ENCODE measurements at places on chromosomes 12 and 14.

DNA sequence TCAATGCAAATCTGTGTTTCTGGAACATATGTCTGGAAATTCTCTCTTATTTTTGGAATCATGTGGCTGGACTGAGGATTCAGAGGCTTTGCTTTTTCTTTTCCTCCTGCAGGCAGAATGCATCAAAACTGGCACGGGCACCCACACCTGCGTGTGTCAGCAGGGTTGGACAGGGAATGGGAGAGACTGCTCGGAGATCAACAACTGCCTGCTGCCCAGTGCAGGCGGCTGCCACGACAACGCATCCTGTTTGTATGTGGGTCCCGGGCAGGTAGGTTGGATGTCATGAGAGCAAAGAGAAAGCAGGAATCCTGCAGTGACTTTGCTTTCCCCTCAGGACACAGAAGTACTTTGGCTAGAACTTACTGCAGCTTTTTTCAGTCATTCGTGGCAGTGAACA lies 90.3 kb downstream of the STAB2 start:
- no peak for DNase-seq

DNA sequence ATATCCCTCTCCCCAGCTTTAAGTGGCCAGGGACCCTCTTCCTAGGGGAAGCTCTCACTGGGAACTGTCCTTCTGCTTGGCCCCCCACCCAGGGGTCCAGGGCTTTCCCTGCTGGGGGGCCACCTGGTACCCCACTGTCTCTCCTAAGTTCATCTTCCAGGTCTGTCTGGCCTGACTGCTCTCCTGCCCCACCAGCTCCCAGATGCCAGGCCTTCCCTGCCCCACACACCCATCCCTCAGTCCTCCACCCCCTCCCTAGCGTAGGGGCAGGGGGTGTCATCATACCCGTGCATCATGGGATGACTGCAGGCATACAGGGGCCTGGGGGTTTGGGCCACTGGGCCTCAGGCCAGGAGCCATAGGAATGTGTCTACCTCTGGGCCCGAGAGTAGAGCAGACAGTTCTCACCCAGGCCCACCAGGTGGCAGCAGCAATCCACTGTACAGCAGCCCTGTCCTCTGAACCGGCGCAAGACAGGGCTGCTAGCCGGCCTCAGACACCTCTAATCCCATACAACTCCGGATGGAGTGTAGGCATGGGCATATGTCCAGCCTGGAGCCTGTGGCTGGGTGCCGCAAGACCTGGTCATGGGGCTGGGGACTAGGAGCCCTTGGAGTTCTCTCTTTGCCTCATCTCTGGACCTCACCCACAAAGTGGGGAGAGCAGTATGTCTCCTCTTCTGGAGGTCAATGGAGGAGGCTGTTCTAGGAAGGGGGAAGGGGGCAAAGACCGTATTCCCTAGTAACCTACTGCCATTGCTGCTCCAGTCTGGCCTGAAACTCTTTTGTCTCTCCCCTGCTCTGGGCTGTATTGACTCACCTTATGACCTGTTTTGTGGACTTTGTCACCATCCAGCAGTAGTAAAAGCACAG lies 10.0 kb upstream of the SMARCD1 start:
- peak; percentile 88 for DNase-seq

- peak; percentile 88 for DNase-seq
These were observed 50.4 kb downstream of the DYRK2 start for GRCh38 chr12:67698672-67699581.

- DNase-seq: peak; percentile 55
These were observed 691 bp downstream of the ZFYVE26 start for GRCh38 chr14:67815573-67816225.

- peak; percentile 70 for DNase-seq
These were observed 98.4 kb downstream of the LGMN start for GRCh38 chr14:92649934-92650545.

DNA sequence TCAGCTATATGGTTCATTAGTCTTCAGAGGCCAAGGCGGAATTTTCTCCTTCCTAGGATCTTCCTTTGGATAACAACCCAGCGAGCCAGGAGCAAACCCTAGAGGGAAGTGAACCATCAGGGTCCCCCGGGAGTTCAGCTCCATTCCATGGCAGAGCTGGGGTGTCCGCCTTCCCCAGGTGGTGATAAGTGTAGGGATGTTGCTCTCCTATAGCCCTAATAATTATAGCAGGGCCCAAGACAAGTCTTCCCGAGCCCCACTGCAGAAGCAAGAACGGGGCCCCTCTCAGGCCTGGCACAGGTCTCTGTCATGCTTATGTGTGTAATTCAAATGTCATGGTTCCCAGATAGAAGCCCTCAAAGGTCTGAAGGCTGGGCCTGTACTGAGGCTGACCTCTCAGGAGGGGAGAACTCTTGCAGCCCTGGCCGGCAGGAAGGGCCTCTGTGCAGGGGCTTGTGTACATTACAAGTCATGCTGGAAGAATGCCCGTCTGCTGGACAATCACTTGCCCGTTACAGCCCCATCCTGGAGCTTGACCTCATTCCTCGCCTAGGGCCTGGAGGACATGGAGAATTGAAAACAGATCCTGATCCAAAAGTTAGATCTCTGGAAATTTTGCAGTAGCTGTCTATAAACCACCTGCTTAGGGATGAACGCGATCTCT lies 17.3 kb downstream of the LRTM2 start:
- DNase-seq: peak; percentile 69

DNA sequence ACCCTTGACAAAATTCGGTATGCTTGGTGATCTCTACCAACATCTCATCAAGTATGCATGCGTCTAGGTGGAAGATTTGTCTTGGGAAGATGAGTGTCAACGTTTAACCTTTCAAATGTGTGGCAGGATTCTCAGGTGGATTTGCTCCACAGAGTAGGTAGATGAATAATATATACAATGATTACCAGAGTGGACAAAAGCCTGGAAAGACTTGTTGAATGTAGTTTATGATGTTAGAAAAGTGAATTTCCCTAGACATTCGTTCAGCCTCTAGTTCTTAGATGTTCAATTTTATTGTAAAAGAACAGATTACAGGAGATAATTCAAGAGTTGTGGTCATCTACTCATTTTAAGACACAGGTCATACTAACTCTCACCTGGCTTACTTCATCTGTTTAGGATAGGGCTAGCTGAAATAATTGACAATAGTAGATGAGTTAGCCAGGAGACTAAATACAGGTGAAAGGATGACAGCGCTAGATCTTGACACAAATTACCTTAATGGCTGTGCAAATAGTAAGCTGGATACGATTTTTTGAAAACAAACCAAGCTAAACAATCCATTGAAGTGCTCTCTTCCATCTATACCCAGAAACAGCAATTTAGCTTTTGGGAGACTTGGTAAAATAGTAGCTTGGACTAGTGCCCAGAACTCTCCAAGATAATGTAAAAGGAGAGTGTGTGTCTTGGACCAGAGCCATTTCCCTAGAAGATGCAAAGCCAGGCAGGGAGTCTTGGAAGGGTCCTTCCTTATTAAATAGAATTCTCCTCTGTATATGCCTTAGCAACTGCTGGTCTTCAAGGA lies 168.0 kb downstream of the DACT1 start:
- DNase-seq: peak; percentile 69

DNA sequence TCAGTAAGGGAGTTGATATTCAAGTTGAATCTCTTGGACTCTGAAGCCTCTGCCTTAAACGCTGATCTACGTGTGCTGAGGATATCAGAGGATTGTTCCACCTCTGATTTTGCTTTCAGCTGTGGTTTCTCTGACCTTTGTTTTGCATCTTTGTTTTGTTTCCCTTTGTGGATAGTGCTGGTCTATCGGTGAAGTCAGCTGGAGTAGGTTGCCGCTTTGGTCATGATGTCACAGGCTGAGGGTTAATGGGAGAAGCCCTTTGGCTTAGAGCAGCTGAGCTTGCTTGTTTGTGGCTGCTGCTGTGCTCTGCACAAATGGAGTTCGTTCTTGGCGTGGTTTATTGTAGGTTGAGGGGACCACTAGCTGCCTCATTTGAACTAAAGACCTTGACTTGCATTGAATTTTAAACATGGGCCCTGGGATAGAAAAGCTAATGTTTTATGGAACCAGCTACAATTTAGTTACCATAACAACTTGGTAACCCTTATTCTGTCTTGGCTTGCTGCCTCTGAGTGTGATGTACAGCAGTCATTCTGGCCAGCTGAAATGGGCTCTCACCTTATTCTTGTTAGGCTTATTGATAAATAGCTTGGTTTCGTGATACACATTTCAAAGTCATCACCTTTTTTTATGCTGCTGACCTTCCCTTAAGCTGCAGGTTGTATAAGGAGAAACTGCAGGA lies 284.5 kb upstream of the E2F7 start:
- no peak for DNase-seq

- DNase-seq: peak; percentile 35
These were observed 670 bp downstream of the CCNB1IP1 start for GRCh38 chr14:20332431-20332787.

DNA sequence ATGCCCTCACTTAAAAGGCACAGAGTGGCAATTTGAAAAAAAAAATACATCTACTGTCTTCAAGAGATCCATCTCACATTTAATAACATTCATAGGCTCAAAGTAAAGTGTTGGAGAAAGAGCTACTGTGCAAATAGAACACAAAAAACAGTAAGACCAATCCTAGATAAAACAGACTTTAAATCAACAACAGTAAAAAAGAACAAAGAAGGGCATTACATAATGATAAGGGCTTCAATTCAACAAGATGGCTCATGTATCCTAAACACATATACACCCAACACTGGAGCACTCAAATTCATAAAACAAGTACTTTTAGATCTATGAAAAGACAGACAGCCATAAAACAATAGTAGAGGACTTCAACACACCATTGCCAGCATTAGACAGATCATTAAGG lies 93.6 kb upstream of the PCED1B start:
- no peak for DNase-seq

DNA sequence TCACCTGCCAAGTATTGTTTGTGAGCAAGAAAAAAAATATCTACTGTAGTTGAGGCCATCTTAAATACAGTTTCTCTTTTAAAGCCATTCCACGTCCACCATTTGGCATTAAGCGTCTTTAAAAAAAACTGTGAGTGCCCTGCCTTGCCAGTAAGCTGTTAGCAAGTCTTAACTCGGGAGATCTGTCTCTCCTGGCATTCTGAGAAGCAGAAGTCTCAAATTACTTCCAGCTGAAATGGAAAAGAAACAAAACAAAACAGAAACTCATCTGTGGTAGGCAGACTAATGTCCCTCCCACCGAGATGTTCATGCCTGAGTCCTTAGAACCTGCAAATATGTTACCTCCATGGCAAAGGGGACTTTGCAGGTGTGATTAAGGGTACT lies 126.2 kb downstream of the CRADD start:
- peak; percentile 90 for DNase-seq

DNA sequence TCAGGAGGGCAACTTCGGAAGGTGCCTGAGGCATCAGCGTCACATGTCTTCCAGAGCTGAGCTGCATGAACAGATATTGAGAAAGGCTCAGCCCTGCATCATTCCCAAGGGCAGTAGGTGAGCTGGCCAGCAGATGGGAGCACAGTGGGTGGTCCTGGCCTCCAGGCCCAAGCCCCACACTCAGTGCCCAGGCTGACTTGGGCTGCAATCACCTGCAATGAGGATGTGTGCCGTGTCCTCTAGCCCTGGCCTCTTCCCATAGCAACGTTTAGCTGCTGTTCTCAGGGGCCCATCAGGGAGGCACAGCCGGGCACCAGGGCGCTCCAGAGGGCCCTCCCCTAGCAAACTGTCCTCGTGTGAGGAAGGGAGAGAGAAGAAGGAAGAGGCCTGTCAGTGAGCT lies 32.0 kb downstream of the TEP1 start:
- DNase-seq: no peak

DNA sequence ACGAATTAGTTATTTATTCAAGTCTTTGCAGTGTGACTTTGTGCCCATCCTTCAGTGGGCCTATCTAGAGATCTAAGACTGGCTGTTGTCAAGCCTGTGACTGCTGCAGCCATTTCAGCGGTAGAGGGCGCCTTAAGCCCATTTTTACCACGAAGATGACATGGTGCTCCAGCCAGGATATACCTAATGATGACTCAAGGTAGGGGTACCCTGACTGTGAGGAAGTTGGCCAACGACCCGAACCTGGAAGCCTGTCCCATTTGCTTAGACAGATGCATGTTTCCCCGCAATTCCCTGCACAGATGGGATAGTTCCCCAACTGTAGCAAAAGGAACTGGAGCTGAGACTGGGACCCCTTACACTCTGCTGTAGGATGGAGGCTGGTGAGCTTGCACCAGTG lies 41.3 kb downstream of the RAB3IP start:
- peak; percentile 30 for DNase-seq

- no peak for DNase-seq
These were observed 19.4 kb downstream of the PYGL start for GRCh38 chr14:50924843-50925242.

- DNase-seq: no peak
These were observed 1.6 kb downstream of the CRADD start for GRCh38 chr12:93678779-93679178.

DNA sequence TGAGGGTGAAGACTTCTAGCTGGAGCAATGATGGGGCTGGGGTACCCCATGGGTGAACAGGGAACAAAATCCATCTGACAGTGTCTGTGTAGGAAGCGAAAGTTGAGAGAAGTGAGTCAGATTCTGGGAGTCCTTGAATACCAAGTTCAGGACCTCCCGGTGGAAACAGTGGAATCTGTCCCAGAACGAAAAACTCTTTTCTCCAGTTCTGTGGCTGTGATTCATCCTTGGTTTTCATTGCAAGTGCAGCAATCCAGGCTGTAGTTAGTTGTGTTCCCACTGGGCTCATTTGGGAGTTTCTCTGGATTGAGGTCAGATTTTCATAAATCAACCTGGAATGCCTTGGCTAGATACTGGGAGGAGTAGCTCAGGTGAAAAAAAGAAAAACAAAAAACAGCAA lies 120.7 kb downstream of the C12orf75 start:
- DNase-seq: peak; percentile 93

DNA sequence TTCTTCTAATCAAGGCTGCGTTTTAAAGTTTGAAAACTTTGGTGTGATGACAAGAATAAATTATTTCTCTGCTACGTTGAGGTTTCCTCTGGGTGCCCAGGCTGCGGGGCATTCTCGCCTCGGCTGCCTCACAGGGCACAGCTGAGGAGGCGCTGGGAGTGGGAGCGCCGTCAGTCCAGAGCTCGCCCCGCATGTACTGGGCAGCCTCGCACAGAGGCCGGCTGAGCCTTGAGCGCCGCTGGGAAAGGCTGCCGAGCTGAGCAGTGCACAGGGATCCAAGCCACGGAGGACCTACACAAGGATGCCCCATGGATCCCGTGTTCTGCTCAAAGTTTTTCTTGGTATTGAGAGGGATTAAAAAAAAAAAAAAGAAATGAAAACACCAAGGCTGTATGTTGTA lies 11.6 kb downstream of the RFX4 start:
- no peak for DNase-seq

GRCh38 chr12:21662122-21662792 lies 4.6 kb upstream of the LDHB start:
- DNase-seq: no peak

DNA sequence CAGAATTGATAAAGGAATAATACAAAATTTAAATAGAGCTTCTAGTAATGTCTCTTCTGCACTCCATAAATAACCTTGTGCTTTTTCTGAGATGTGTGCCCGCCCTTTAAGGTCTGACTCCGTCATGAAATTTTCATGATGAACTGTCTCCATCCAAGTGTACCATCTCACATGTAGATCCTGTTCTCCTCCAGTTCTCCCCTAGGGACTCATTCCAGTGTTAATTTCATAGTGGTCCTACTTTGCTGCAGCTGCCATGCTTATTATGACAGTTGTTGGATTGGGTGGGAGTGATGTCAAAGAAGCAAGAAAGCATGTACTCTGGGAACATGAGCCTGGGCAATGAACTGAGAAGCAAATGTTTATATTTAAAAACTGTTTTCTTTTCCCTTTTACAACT lies 442.5 kb upstream of the PDE3A start:
- DNase-seq: no peak

GRCh38 chr14:67270933-67271332 lies 29.7 kb downstream of the PALS1 start:
- DNase-seq: no peak

- no peak for DNase-seq
These were observed 6.1 kb upstream of the CD9 start for GRCh38 chr12:6193853-6194815.

- no peak for DNase-seq
These were observed 1.5 kb downstream of the KRT73 start for GRCh38 chr12:52616680-52617402.
